ENCODE measurements at places on chromosomes 13 and 19.

DNA sequence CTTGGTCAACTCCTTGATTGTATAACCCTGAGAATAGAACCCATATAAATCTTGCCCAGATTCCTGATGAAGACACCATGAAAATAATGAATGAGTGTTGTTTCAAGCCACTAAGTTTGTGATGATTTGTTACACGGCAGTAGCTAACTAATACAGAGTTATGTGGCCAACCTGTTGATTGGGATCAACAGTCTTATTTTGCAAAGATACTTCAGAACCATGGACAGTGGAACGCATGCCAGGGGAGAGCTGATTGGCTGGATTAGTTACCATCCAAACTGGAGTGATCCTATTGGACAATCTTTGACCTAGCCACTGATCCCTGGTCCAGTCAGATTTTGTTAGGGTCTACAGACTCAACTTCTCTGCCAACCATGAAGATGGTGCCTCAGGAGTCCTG, 26.6 kb downstream of the CD70 start:
- DNase-seq, result peak; percentile 44

DNA sequence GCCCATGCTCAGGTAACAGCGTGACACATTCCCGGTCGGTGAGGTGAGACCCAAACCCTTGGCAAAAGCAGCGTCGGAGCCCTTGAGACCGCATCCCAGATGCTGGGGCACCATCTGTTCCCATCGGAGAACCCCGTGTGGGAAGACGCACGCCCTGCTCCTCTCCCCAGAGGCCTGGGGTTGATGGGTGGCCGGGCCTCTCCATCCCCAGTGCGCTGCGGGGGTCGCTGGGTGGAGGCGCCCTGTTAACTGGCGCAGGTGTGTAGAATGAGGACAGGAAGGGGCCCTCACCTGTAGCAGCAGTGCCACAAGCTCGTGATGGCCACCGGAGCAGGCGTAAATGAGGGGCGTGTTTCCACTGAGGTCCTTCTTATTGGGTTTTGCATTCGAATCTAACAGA, 24.6 kb downstream of the PDCD5 start:
- DNase-seq, result no peak

DNA sequence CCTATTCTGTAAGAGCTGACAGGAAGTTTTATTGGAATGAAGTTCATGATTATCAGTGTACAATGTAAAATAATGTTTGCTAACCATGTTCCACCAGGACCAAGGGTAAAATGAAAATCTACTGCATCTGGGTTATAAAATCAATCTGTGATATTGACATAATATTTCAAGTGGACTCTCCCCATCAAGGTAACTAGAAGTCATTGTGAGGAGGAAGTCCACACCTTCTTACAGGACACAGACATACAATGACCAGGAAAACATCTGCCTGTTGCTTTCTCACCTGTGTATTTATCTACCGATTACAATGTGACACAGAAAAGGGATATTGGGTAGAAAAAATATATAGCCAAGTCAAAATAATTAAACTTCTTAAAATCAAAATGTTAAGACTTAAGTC, 140.7 kb upstream of the RFC3 start:
- no peak for DNase-seq

GRCh38 chr13:110186231-110186855, 120.6 kb downstream of the COL4A1 start:
- no peak for DNase-seq

- DNase-seq, result no peak
Measured at GRCh38 chr19:33813391-33814101, 16.9 kb downstream of the KCTD15 start.

DNA sequence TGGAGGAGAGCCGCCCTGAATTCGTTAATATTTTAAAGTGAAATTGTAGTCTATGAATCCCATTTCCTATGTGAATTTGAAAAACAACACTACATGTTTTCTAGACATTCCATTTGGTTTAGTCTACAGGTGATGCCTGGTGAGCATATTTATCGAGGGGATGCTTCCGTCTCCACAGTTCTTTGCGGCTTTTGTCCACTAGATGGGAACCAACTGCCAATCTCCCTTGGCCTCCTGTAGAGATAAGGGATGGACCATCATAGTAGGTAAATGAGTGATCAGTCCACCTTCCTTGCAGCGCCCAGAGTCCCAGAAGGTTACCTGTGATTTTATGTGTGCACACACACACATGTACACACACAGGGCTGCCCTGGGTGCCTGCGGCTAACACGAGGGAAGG, 289.8 kb upstream of the SOX21 start:
- DNase-seq, result peak; percentile 45

DNA sequence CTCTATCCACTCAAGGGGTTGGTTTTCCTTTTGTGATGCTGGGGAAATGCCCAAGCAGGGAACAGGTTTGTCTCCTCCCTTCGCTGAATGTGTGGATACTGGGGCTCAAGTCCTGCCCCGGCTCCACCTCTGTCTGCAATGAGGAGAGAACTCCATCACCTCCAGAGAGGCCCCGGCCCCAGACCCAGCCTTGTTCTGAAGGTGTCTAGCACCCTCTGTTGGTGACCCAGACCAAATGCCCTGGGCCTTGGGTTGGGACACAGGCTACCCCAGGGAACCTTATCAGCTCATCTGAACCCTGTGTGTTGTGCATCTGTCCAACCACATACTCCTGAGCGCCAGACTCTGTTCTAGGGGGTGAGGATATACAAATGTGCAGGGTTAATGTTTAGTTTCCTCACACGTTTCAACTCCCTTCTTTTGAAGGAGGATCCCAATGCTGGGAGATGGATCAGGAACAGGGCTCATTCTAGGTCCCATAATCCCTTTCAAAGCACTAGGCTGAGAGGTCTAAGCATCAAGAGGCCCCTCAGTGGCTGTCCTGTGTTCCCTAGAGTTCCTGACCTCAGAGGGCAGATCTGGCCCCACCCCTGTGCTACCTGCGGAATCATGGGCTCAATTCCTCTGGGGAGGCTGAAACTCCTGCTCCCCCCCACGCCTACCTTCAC, 112.5 kb upstream of the SLC7A1 start:
- peak; percentile 90 for DNase-seq

DNA sequence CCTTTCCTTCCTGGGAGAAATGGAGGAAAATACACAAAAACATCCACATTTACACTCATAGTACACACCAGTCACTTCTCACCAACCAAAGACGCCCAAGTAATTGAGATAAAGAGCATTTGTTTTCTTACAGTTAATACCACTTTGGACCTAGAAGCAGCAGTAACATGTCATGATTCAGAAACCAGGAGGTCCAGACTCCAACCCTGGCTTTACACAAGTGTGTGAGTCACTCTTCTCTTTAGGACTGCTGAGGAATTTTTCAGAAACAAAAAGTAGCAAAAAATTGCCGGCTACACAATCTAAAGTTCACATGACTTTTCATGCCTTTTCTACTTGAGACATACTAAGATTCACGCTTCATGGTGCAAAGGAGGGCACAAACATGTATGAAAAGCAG, 42.1 kb downstream of the TUBGCP3 start:
- DNase-seq, result no peak

DNA sequence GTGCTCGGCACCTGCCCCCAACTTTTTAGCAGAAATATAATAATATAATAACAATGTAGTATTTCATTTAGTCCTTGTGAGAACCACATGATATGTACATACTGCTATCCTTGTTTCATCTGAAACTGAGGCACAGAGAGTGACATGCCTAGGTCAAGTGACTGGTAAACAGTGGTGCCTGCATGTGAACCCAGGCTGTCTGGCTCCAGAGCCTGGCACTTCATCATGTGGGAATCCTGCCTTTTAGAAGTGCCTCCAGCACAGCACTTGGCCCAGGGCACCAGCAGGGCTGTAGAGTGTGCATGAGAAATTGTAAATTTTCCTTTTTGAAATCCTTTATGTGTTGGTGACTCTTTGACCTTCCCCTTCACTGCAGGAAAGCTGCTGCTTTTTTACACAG, 27.4 kb downstream of the PRAM1 start:
- no peak for DNase-seq

- no peak for DNase-seq
Measured at GRCh38 chr13:113796964-113797676, 38.1 kb downstream of the TMEM255B start.

DNA sequence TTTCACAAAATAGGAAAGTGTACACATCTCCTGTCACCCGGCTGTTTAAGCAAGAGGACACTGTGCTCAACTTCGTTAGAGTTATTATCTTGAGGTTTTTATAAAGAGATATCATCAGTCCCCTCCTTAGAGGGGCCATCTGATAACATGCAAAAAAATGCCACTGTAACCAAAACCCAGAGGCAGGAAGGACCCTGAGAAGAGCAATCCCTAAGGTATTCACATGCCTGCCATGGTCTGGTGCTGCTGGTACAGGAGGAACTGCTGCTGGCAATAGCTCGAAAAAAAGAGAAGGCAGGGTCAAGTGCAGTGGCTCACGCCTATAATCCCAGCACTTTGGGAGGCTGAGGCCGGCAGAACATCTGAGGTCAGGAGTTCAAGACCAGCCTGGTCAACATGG, 12.8 kb upstream of the CEACAM3 start:
- no peak for DNase-seq

GRCh38 chr13:44176173-44176572, 197.5 kb upstream of the SERP2 start:
- no peak for DNase-seq

GRCh38 chr13:31937436-31937835, 94.1 kb upstream of the FRY start:
- no peak for DNase-seq

- DNase-seq, result no peak
Measured at GRCh38 chr13:93244141-93244917, 17.7 kb downstream of the GPC6 start.
